ENCODE measurements at places on chromosomes 13 and 19. TPM values are rescaled to one million over a fixed set of nuclear protein-coding genes. Genes with fewer than 3 reads are reported as not detected.

DNA sequence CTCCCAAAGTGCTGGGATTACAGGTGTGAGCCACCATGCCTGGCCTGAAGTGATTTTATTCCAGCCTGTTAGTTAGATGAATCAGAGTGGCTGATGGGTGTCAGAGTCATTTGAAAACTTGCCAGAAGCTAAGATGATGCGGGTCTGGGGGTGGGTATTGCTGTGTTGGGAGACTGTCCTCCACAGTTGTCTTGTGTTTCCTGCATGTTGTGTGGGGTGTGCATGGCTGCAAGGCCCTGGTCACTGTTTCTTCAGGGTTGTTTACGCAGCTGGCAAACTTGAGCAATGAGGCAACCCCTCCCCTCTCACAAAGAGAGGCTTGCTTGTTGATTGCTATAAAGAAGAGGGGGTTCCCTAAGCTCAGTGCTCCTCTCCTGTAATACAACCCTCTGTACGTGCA is 71.8 kb downstream of the TRPM4 start:
- no peak for DNase-seq

DNA sequence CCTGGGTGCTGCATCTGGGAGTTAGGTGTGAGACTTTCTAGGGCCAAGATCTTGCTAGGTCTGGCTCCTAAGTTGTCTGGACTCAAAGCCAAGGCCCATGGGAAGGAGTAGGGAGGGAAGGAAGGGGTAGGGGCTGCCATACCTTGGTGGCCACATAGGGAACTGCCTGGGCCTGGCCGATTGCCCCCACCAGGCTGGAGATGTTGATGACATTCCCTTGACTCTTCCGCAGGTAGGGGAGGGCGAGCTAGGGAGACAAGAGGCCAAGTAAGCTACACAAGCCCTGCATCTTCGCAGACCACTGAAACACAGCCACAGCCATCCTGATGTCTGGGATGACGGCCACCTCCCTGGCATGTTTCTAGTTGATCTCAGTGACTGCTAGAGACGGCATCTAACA is 4.1 kb upstream of the BCAT2 start:
- DNase-seq, result no peak

DNA sequence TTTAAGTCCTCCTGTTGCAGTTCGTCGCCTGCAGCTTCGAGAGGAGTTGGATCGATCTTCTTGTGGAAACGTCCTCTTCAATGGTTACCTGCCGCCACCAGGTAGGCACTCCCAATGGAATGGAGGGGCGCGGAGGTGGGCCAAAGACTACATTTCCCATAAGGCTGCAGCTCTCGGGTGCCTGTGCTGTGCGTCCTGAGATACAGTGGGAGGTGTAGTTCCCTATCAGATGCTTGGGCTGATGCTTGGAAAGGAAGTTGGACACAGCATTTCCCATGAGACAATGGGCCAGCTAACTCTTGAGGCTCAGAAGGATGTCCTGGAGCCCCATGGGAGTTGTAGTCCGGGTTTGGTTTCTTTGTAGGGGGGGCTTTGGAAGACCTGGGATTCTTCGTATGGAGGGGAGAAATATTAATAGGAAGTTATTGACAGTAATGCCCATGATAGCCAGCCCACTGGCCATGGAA is 1.8 kb downstream of the SHKBP1 start:
- DNase-seq, result no peak

The CCDC106 gene
- total RNA-seq, result 16.9 TPM

The FTL gene
- total RNA-seq, result 2,022 TPM

The SYDE1 gene
- 22.2 TPM for total RNA-seq

Measured in ovary (tissue), 10 donors.